ENCODE measurements at places on chromosomes 3 and 15.

DNA sequence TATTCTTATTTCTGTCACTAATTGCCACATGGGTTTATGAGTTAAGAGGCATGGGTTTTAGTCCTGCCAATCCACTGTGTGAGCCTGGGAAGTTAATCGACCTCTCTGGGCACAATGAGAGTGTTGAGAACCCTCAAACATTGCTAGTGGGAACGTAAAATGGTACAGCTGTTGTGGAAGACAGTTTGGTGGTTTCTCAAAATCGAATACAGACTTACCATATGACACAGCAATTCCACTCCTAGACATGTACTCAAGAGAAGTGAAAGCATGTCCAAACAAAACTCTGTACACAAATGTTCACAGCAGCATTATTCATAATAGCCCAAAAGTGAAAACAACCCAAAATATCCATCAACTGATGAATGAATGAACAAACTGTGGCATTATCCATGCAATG is 5.7 kb upstream of the GNB5 start:
- DNase-seq: no peak

- DNase-seq: no peak
Observed at GRCh38 chr15:74122403-74123130, 7.8 kb upstream of the ISLR2 start.

- no peak for DNase-seq
Observed at GRCh38 chr3:188807006-188807405, 364.8 kb upstream of the TPRG1 start.

GRCh38 chr3:170144437-170144843 is 37.1 kb downstream of the PHC3 start:
- DNase-seq: no peak

DNA sequence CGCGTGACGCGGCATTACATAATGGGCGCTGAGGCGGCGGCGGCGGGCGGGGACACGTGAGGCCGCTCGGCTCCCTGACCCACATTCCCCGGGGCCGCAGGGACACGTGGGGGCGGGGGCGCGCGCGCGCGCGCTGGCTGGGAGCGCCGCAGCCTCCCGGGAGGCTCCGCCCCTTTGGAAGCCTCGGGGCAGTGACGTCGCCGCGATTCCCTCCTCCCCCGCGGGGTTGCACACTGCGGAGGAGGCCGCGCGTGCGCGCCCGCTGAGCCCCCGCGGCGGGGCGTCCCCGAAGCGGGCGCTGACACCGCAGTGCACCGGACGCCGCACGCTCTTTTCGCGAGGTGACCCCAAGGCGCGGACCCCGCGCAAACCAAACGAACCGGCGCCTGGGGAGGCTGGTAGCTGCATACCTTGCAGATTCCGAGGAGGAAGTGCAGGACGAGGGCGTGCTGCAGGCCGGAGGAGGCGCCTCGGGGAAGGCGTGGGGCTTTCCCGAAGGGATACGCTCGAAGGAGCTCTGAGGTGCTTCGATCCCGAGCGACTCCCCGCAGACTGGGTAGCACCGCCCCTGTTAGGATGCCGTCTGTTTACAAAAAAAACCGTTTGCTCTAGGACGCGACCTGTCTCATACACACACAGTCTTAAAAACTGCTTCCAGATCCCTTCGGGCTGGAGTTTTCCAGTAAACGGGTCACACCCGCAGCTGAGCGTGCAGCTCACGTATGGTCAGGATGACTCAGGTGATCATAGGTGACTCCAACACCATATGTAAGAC is 1.0 kb downstream of the NR1D2 start:
- peak; percentile 98 for DNase-seq

Data from activated T-helper 1 cell treated with anti-CD3 and anti-CD28 coated beads, Interleukin-2, amount 50 U/mL, for 16 hours (primary cell).